ENCODE measurements at places on chromosomes 1 and 21.

DNA sequence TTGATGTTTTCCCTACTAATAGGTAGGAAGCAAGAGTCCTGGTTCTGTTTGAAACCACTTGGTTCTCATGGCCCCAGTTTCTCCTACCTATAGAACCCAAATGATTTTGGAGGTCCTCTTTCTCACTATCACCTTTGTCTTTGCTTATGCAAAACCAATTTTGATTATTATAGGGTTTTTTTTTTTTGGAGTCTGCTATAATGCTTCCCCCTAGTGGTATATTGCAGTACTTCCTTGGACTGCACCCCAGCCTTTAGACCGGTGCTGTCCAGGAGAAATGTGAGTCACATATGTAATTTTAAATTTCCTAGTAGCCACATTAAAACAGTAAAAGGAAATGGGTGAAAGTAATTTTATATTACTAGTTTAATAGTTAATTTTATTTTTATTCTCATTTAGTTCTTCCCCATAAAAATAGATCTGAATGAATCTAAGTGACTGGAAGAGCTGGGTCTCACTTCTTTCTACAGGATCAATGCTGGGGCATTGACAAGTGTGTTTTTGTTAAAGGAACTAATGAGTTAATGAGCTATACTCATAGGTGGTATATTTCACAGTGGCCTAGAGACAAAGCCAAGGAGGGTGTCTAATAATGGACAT, 10.6 kb downstream of the FCMR start:
- peak; percentile 83 for DNase-seq

DNA sequence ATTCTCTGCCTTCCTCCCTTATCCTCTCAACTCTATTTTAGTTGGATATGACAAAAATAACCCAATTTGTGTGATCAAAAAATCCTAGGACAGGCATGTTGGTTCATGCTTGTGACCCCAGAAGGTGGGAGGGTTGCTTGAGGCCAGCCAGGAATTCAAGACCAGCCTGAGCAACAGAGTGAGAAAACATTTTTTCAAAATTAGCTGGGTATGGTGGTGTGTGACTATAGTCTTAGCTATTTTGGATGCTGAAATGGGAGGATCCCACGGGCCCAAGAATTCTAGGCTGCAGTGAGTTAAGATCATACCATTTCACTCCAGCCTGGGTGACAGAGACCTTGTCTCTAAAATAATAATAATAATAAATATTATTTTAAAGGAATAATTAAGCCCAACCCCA, 1383.1 kb upstream of the ADGRL2 start:
- DNase-seq = peak; percentile 30

DNA sequence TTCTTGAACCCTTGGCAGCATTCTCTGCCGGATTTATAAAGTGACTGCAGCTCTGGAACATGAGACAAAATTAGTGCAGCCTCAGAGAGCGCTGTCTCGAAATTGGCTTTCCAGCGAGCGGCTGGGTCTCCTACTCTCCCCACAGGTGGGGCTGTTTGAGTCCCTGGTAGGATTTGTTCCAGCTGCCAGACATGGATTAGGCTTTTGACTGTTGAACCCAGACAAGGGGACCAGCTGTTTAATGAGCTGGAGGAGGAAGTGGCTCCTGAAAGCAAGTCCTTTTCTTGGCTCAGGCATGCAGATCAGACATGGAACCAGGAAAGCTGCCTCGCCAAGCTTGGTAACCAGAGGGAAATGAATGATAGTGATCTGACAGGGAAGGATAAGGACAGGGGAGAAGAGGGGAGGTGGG, 69.6 kb downstream of the UBIAD1 start:
- DNase-seq = no peak

- DNase-seq = peak; percentile 15
Measured at GRCh38 chr1:63322114-63322943, at the start of gene FOXD3. Gene FOXD3 (plus strand): TSS chr1:63322567. CDS start chr1:63323059, 492 bp downstream.

- peak; percentile 58 for DNase-seq
Measured at GRCh38 chr1:46948629-46949416, 7.5 kb upstream of the CYP4A11 start.

GRCh38 chr1:176696109-176696508, 233.1 kb downstream of the PAPPA2 start:
- peak; percentile 92 for DNase-seq

DNA sequence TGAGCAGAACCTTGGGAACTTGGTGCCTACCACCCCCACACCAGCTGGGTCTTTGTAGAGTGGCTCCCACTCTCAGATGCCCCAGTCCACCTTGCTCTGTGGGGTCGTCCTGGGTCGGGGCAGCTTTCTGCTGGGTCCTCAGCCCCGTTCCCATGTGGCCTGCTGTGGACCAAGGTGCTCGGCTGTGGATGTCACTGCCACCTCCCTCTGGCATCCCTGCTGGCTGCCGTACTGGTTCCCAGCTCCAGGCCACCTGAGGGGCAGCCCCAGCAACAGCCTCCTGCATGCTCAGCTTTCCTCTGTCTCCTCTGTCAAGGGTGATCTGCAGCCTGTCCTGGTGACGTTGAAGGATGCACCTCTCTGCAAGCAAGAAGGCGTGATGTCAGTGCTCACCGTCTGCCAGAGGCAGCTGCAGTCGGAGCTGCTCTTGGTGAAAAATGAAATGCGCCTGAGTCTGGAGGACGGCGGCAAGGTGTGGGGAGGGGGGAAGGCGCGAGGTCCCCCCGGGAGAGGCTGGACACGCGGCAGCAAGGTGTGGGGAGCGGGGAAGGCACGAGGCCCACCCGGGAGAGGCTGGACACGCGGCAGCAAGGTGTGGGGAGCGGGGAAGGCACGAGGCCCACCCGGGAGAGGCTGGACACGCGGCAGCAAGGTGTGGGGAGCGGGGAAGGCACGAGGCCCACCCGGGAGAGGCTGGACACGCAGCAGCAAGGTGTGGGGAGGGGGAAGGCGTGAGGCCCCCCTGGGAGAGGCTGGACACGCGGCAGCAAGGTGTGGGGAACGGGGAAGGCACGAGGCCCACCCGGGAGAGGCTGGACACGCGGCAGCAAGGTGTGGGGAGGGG, 45.9 kb upstream of the DIP2A start:
- no peak for DNase-seq

GRCh38 chr1:84122780-84123382, 21.2 kb upstream of the PRKACB start:
- DNase-seq = peak; percentile 29

GRCh38 chr1:3231826-3232225, 162.8 kb downstream of the PRDM16 start:
- DNase-seq = no peak

DNA sequence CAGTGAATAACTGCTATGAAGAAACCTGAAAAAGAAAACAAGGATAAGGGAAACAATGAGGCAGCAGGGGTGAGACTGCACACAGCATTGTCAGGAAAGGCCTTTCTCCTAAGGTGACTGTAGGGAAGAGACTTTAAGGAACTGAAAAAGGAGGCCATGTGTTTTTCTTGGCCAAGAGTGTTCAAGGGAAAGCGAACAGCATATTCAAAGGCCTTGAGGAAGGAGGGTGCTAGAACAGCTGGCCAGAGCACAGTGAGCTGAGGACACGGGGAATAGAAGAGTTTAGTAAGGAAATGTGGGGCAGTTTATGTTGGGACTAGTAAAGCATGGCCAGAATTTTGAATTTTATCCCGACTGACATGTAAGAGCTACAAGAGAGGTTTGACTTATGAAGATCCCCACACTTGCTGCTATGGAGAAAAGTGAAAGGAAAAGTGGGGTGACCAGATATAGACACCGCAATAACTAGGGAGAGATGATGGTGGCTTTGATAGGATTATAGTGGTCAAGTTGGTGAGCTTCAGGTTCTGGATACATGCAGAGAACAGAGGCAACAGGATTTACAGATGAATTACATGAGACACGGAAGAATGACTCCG, 1.4 kb downstream of the RWDD2B start:
- no peak for DNase-seq

- DNase-seq = peak; percentile 92
Measured at GRCh38 chr1:65820983-65821382, 28.3 kb downstream of the PDE4B start.

GRCh38 chr1:50095716-50096115, 13.0 kb upstream of the ELAVL4 start:
- DNase-seq = no peak

GRCh38 chr1:202802998-202803932, 5.0 kb downstream of the KDM5B start:
- peak; percentile 29 for DNase-seq

DNA sequence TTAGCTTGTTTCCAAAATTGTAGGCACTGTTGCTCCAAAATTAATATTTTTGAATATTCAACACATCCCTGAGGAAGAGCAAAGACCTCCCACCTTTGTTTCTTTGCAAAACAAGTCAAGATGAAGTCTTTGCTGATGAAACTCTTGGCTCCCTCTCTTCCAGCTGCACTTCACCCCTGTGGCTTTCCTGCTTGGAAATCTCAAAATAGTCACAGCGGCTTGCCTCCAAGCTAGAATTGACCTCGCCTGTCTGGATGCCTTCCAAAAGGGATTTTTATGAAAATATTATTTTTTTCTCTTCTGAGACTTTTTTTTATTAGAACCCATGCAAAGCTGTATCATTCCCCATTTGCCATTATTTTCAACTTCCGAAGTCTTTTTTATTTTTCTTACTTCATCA, 71.1 kb upstream of the MROH9 start:
- DNase-seq = no peak

DNA sequence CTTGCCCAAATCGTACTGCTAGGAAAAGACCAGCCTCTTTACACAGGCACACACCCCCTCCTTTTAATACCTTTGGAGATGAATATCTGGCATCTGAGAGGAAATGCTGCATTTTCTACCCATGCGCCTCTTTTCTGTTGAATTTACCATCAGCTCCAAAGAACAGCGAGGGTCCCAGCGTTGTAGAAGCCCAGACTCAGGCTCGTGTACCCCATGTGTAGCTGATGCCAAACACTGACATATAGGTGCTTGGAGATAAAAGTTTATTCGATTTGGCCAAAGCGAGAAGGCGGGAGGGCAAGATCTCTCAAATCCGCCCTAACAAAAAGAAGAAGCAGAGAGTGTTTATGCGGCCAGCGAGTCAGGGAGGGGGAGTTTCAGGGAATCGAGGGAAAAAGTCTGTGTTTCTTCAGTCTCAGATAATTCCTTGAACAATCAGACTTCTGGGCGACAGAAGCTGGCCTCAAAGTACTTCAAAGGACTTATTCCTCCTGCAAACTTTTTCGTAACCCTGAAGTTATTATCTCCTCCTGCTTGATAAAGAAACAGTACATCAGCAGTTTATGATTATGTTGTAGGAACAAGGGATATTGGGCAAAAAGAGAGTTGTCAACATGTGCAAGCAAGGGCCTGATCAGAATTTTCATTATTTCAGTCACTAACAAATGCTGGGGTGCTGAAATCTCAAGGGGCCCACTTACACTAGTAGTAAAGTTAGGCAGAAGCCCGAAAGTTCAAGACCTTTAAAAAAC, 642 bp upstream of the CREG1 start:
- DNase-seq = no peak

GRCh38 chr1:211378844-211379243, 52.2 kb downstream of the TRAF5 start:
- DNase-seq = peak; percentile 69

GRCh38 chr1:31734582-31735107, 29.5 kb downstream of the ADGRB2 start:
- DNase-seq = no peak

DNA sequence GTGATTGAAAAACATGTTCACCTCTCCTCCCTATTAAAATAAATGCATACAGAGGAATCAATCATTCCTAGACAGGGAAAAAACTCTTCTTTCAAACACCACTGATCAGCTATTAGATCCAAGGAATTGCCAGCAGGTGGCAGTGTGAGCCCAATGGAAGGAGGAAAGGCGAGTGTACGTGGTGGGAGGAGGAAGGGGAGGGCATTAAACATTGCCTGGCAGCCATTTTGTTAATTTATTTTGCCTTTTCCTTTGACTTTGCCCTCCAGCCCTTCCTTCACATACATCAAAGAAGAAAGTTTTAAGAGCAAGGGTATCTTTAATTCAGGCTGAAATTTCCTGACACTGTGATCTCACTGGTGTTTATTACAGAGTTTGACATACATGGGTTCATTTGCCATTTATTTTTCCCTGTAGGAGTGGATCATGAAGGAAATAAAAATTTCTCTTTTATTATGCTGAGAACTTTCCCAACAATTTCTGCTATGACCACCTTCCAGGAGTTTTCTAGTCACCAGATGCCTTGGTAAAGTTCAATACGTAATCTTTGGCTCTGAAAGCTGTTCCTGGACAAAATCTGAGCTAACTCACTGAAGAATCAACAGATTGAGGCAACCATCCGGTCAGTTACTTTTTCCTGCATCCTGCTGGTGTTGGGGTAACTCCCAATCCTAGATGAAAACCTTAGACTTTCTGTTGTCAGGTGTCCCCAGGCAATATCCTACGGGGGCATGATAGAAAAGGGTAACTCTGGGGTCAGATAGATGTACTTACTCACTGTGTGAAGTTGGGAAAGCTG, 1.9 kb upstream of the GNAI3 start:
- DNase-seq = peak; percentile 77

DNA sequence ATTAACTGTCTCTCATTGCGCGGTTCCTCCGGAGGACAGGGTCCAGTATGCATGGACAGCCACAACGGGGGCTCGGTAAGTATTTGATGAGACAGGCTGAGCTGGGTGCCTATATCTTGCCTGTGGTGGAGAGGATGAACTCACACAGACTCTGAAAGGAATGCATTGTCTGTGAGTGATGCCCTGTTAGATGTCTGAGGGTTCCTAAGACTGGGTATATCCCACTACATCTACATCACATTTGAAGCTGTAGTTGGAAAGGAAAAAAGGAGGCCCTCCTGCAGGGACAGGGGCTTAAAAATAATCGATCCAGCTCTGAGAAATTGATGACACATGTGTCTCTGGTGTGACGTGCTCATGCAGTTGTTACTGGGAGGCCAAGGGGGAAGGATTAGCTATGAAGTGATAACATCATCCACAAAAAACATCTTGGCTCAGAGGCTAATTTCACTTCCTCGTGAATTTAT, 1.9 kb downstream of the ADARB1 start:
- DNase-seq = peak; percentile 51

- DNase-seq = no peak
Measured at GRCh38 chr1:94907136-94907535, 19.8 kb downstream of the CNN3 start.

DNA sequence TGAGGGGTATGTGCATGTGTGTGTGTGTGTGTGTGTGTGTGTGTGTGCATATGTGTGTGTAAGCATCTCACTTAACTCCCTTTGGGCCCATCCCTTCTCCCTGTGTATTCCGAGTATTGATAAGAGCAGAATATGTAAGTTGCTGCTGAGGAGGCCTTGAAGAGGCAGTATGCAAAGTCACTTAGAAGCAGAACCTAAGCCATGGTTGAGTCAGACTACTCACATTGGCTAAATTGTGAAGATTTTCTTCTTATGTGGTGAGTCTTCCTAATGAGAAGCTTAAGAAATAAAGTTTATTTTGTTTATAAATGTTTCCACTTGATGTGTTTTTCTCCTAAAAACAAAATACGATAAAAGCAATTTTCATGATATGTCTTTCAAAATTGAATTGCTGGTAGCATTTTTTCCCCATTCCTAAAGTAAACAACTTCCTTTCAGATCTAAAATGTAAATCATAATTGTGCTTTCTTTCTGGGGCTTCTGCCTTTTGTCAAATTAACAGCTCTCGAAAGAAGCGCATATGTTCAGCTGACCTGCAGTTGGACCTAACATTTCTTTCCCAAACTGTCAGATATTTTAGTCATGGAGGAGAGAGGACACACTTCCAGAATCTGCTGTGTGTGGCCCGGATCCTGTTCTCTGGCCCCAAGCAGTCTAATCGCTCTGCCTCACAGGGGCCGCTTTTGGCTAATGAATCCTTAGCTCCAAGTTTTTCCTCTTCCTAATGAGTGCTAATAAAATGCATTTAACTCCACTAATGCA, 284.0 kb downstream of the DUSP10 start:
- no peak for DNase-seq

All from HT1080 (cell line).